Stimulated activated CD4-positive, alpha-beta T cell treated with anti-CD3 and anti-CD28 coated beads, Interleukin-1b, Interleukin-23, amount 100 ng/mL, for 48 hours (primary cell): ENCODE measurements at places on chromosomes 12 and 14.

- DNase-seq = no peak
Measured at GRCh38 chr14:68177728-68178127, 358.1 kb downstream of the RAD51B start.

GRCh38 chr12:132174839-132175490 lies 30.7 kb downstream of the NOC4L start:
- DNase-seq = no peak

DNA sequence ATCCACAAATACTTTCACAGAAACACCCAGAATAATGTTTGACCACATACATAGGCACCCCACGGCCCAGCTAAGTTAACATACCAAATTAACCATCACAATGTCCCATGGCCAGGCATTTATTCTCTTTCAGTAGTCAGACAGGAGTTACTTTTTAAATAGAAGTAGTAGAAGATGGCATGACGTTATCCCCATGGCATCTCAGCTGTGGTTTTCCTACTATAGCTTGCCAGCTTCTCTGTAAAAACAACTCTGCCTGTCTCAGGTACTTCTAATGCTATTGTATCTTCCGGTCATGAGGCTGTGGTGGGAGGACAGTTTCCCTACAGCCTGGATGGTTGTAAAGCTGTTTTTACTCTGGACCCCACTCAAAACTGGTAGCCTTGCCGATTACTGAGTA lies 19.3 kb downstream of the CTSG start:
- no peak for DNase-seq

GRCh38 chr12:85016413-85016812 lies 19.7 kb downstream of the TSPAN19 start:
- DNase-seq = no peak

DNA sequence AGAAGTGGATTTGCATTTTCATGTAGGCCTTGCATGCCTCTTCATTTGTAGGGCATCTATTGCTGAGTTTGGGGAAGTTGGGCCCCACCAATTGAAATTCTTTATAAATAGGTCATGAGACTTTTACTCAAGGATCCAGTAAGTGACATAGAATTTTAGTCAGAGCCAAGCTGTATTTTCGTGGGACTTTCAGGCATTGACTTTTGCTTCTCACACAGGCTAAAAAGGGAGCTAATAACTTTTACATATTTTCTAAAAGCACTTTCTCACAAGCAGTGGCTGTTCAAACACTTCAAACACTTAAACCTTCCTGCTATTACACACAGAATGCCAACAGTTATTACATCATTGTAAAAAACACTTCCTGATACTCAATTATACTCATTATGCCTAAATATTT lies 260.5 kb downstream of the MSRB3 start:
- DNase-seq = no peak

GRCh38 chr14:94458558-94459205 lies 6.1 kb upstream of the SERPINA11 start:
- no peak for DNase-seq

- DNase-seq = no peak
Measured at GRCh38 chr12:9786726-9787717, 26.3 kb upstream of the CD69 start.

DNA sequence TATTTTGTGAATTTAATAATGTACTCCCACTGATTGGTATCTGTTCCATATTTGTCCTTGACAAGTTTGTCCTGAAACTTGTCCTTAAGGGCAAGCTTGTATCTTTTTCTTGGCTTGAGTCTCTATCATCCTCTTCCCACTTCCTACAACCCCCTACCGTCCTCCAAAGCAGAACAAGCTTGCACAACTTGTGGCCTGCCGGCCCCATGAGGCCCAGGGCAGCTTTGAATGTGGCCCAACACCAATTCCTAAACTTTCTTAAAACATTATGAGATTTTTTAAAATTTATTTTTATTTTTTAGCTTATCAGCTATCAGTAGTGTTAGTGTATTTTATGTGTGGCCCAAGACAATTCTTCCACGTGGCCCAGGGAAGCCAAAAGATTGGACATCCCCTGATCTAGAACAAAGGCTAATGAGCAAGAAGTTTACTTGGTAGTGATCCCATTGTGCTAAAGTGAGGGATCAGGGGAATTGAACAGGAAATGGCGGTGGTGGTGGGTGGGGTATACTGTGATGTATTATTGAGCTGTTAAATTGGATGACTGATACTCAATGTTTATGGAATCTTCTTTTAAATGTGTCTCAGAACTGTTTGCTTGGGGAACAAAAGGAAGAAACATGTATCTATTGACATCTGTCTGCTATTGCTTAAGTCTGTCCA lies 37.8 kb downstream of the TMX1 start:
- no peak for DNase-seq
